CD4-positive, alpha-beta T cell treated with Interferon alpha-2 for 1 hour (primary cell): ENCODE measurements at places on chromosomes 5 and 9.

GRCh38 chr5:132301344-132302271 is 7.4 kb downstream of the SLC22A4 start:
- DNase-seq, result no peak

GRCh38 chr9:84615544-84615943 is 54.0 kb upstream of the NTRK2 start:
- no peak for DNase-seq

GRCh38 chr9:98211260-98211659 is 18.8 kb upstream of the CORO2A start:
- DNase-seq, result no peak

- no peak for DNase-seq
Observed at GRCh38 chr9:89670801-89671434, 66.1 kb downstream of the GADD45G start.
